ENCODE measurements at places on chromosomes 5 and 9. TPM values are rescaled to one million over a fixed set of nuclear protein-coding genes. Genes with fewer than 3 reads are reported as not detected.

TEX48 gene
- not detected for total RNA-seq

GHR gene
- total RNA-seq: not detected

SSNA1 gene
- total RNA-seq: 146 TPM

PAIP2 gene
- total RNA-seq: 81.3 TPM

ASPN gene
- not detected for total RNA-seq

CYSRT1 gene
- 4.2 TPM for total RNA-seq

STPG3 gene
- not detected for total RNA-seq

HIGD2A gene
- total RNA-seq: 236 TPM

PROB1 gene
- 0.36 TPM for total RNA-seq

GNA14 gene
- not detected for total RNA-seq

SELENOP gene
- 0.10 TPM for total RNA-seq

ELOVL7 gene
- total RNA-seq: 15.6 TPM

PHYHD1 gene
- 0.17 TPM for total RNA-seq

LRRC70 gene
- total RNA-seq: 0.14 TPM

SERF1A gene
- total RNA-seq: 0.60 TPM

C5orf52 gene
- total RNA-seq: not detected

MARVELD2 gene
- total RNA-seq: 2.6 TPM

OSTF1 gene
- 13.6 TPM for total RNA-seq

CDK9 gene
- total RNA-seq: 46.6 TPM

PCDHGA12 gene
- total RNA-seq: not detected

UGT3A2 gene
- not detected for total RNA-seq

PCDHGB1 gene
- 2.1 TPM for total RNA-seq

FOXD4 gene
- 0.58 TPM for total RNA-seq

CEL gene
- total RNA-seq: 0.38 TPM

KCNN2 gene
- 0.15 TPM for total RNA-seq
